Upper lobe of left lung (tissue), 6 donors: ENCODE measurements at places on chromosomes 2 and 18.

GRCh38 chr2:125386074-125386473, 1269.9 kb upstream of the GYPC start:
- no peak for DNase-seq

GRCh38 chr18:12747530-12748315, 44.9 kb downstream of the PSMG2 start:
- DNase-seq: no peak

DNA sequence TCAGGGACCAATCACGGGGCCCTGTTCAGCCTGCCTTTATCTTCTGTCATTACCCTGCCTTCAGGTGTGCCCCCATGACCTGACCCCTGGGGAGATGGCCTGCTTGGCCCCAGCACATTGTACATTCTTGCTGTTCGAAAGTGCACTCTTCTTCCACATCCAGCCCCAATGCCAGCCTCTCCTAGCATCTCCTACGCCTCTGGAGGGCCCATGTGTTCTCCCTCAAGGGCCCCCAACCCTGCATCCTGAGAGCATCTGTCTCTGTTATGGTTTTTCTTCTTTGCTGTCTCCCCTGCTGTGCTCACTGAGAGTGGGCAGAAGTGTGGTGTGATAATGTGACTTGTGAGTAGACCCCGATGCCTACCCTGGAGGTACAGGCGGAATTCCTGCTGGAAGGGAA, 41.5 kb upstream of the OTOS start:
- no peak for DNase-seq

DNA sequence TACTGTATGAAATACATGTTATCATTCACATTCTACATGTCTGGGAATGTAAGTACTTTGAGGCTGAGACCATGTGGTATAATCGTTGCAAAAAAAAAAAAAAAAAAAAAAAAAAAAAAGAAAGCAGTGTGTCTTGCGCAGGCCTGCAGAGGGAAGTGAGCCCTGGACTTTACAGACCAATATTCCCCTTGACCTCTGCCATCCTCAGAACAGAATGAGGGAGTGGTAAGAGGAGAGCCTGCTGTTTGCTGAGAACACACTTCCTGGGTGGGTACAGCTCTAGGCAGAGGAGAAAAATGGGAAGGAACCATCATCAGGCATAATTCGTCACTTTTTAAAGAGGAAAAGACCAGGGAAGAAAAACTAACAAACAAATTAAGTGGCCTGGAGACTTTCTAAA, 28.8 kb upstream of the TBC1D8 start:
- DNase-seq: no peak

- DNase-seq: no peak
These were observed 78.9 kb upstream of the DAPL1 start for GRCh38 chr2:158716121-158716791.

DNA sequence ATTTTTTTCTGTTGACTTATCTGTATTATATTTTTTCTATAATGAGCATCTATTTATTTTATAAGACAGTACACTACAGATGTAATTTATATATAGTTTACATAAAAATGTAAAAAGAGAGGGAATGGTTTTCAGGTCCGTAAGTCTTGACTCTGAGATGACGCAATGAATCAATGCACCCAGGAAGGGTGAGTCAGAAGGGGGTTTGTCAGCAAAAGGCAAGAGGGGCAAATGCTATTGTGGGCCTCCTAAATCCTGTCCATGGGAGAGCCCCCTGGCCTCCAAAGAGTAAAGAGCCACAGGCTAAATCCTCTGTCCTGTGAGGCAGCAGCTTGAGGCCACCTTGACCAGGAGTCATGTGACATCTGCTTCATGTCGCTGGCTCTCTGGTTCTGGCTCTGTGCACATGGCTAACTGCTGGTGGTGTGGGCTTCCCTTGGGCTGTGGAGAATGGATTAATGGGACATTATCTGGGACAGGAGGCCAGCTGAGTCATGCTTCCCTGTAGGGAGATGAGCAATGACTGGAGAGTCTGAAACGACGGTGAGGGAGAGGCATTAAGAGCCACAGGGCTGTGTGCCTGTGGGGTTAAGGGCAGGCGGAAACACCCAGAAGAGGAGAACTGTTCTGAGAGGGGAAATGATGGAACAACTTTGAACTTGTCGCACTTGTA, 22.8 kb upstream of the ASB18 start:
- DNase-seq: no peak

DNA sequence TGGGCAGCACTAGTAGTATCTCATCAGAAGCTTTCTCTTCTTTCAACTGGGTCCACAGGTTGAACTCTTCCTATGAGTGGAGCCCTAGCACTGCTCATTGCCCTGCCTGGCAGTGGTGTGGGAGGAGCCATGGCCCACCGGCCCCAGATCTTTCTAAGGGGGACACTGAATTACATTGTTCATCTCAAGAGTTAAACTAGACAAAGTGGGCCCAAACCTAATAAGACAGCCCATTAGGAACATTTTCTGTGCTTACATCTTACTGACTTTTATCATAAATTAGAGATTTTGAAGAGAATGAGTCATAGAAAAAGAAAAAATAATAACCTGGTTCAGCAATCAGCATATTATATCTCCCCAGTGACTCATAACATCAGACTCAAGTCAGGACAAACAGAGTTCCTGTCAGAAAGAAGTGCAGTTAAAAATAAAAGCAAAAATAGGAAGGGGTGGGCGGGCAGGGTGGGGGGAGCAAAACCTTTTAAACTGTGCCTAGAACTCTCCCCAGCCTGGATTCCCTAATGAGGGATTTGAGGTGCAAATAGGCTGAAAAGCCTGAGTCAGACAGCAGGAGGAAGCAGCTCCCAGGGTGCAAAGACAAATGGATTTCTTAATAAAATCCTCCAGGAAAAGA, 161.6 kb upstream of the TRIB2 start:
- no peak for DNase-seq

DNA sequence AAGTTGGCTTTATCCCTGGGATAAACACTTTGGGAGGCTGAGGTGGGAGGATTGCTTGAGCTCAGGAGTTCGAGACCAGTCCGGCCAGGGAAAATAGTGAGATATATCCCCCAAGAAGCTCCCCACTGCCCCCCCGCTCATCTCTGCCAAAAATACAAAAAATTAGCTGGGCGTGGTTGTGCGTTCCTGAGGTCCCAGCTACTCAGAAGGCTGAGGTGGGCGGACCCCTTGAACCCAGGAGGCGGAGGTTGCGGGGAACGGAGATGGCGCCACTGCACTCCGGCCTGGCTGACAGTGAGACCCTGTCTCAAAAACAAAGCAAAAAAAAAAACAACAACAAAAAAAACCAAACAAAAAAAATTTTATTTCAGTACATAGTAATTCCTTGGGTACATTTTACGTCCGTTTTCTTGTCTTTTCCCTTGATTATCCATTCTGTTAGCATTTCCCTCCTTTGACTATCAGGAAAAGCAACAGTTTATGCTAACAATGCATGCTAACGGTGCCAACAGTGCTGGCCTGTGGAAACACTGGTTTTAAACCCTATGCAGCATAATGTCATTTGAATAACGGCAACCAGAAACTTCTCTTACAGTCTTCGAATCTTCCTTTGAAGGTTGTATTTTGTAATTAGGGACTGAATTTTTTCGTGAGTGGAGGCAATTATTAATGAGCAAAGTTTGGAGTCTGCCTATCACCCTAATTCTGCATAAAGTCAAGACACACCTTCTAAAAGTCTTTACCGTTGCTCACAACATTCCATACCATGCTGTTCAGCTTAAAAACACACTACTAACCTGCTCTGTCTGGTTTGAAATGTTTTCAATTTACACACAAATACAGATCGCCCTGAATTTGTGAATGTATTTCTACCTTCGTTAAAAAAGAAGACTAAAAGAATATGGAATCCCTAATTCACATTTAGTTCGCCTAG, 721 bp upstream of the MIB1 start:
- peak; percentile 44 for DNase-seq

- DNase-seq: no peak
These were observed 6.2 kb upstream of the ADCY3 start for GRCh38 chr2:24926220-24926601.

GRCh38 chr18:59060551-59060950, 79.1 kb upstream of the SEC11C start:
- no peak for DNase-seq

- no peak for DNase-seq
These were observed 1063.8 kb downstream of the SOCS6 start for GRCh38 chr18:71352618-71353017.

- DNase-seq: no peak
These were observed 45.4 kb downstream of the ST8SIA5 start for GRCh38 chr18:46711444-46711863.

- no peak for DNase-seq
These were observed 361.5 kb downstream of the GALNT13 start for GRCh38 chr2:154233231-154233630.

GRCh38 chr2:168775837-168776236, 26.6 kb upstream of the NOSTRIN start:
- no peak for DNase-seq

GRCh38 chr18:55419132-55419946, 168.7 kb downstream of the TCF4 start:
- DNase-seq: no peak

GRCh38 chr2:56185101-56185581, 1.4 kb downstream of the CCDC85A start:
- peak; percentile 39 for DNase-seq

- DNase-seq: no peak
These were observed 74.2 kb downstream of the LPIN1 start for GRCh38 chr2:11820650-11821049.

DNA sequence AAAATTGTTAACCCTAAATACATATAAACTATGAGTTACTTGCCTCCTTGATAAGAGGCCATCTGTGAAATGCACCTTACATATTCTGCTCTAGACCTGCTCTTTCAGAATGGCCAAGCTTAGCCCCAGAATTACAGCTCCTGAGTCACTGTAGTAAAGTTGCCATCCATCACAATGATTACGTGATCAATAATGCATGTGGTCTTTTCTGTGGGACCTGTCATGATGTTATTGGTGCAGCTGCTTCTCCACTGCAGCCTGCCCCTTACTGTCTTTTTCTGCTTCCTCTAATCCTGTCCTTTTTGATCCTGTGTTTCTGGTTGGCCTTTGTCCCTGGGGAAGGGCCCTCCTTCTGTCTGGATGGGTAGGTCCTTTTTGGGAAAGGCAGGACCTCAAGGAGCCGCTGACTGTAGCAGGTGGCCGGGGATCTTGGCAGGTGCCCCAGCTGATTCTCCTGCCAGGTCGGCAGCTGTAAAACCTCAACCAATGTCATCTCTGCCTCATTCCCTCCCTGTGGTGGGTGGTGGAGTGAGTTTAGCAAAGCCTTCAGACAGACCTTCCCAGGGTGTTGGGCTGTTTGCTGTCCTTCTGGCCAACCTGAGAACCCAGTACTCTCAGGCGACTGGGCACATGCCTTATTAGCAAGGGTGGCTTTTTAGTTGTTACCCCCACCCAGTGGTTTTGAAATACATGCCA, 126.2 kb upstream of the EML6 start:
- no peak for DNase-seq

- DNase-seq: no peak
These were observed 551.2 kb upstream of the FSIP2 start for GRCh38 chr2:185187421-185187820.

DNA sequence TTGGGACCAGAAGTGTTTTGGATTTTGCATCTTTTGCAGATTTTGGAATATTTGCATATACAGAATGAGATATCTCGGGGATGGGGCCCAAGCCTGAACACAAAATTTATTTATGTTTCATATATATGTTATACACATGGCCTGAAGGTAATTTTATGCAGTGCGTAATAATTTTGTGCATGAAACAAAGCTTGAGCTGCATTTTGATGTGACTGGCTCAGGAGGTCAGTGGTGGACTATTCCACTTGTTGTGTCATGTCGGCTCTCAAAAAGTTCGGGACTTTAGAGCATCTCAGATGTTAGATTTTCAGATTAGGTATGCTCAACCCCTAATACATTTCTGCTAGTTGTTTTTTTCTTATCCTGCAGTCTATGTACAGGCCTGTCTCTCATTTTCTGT, 145.4 kb downstream of the FAM210A start:
- no peak for DNase-seq

- DNase-seq: no peak
These were observed 65.0 kb downstream of the UGGT1 start for GRCh38 chr2:128155970-128156369.

GRCh38 chr18:4060427-4061281, 394.5 kb downstream of the DLGAP1 start:
- DNase-seq: no peak

DNA sequence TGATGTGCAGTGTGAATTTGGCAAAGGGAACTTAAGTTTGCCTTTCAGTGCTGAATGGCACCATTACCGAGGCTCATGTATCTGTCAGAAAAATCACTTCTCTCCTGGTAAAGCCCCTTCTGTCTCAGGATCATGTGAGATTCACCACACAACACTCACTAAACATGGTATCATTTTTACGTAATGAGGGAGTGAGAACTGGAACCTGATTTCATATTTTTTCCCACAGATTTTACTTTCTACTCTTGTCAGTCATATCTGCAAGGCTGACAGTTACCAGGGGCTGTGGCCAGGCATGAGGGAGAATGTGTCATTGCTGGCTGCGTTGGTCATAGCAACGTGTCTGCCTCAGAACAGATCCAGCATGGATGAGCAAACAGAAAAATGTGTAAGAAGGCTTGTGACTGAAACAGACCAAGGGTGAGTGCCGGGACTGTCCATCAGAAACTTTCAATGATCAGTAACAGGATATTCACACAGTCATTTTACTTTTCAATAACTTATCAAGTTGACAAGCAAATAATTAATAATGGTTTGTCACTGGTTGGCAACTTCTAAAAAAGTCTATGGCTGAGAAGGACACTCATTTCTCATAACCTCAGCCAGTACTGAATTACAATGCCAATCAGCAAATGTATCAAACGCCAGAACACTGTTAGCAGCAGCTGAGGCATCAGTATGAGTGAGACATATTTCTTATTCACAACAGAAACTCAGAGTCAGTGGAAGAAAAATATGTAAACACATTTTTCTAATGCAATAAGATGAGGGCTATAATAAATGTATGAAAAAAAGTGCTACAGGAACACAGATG, 100.5 kb downstream of the CDC42EP3 start:
- no peak for DNase-seq

GRCh38 chr2:145221516-145221915, 701.6 kb upstream of the ZEB2 start:
- no peak for DNase-seq

DNA sequence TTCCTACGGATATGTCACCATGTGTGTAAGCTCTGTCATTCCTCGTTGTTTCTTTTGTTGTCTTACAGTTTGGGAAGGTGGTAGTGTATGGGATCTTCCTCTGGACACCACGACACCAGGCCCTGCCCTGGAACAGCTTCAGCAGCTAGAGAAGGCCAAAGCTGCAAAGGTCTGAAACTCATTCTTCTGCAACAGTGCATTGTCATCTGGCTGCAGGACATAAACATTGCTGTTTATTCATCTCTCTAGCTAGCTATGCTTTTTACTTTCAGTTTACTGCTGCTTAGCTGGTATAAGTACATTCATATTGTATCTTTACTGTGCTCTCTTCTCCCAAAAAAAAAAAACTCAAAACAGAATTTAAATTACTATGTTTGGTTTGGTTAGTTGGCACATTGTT, 39.2 kb upstream of the KCNJ13 start:
- DNase-seq: no peak

- no peak for DNase-seq
These were observed 29.3 kb upstream of the DYNAP start for GRCh38 chr18:54561706-54562267.

GRCh38 chr18:76443519-76444445, 51.3 kb downstream of the ZNF516 start:
- DNase-seq: no peak

- no peak for DNase-seq
These were observed 178.3 kb downstream of the ACKR3 start for GRCh38 chr2:236747925-236748324.

- no peak for DNase-seq
These were observed 133.0 kb upstream of the MMADHC start for GRCh38 chr2:149720615-149721014.
